ENCODE measurements at places on chromosomes 1 and 21.

DNA sequence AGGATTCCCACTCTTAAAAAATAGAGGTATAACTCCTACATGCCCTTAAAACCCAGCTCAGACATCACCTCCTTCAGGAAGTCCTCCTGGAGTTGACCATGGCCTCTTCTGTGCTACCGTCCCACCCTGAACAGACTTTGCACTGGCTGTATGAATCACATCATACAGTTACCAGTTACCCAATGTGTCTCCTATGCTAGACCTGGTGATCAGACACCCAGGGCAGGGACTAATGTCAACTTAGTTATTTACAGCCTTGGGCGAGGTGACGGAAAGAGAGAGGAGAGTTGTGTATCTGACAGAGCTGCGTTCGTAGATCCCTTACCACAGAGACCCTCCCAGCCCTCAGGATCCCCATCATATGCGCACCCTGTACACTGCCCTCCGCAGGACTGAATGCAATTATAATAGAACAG lies 72.7 kb downstream of the SLC66A1 start:
- no peak for DNase-seq

- DNase-seq, result no peak
Observed at GRCh38 chr1:193543259-193543658, 356.8 kb upstream of the B3GALT2 start.

GRCh38 chr1:91803123-91803522 lies 82.8 kb downstream of the TGFBR3 start:
- no peak for DNase-seq

DNA sequence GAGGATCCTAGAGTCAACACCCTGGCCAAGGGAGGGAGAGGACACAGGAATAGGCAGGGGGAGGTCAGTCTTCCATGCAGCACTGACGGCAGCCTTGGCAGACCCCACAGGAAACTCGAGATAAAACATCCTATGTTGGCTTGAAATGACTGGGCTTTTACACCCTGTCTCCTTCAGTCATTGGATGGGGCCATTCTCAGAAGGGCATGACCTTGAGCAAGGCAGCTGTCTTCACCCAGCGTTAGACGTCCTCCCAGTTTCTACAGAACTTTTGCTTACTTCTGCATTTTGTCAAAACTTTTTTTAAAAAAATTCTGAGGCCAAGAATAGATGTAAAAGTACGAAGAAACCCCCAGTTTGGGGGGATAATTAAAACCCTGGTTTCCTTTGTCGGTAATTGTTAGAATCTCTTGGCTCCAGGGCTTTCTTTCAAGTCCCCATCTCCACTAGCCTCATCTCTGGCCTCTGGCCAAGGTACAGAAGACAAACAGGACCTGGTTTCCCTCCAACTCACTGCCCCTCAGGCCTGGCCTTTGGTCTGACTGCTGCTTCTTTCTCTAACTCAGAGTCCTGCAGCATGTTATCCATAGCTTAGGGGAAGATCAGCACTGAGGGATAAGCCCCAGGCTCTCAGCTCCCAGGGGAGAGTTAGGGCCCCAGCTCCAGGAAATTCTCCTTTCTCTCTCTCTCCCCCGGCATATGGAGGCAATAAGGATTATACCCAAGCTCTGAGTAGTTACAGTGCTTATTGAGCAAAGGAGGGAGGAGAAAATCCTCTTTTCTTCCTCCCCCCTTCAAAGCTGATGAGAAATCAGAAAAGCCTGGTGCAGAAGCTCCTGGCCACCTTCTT lies 51.6 kb upstream of the KCND3 start:
- DNase-seq, result no peak

- no peak for DNase-seq
Observed at GRCh38 chr1:23867542-23867894, 572 bp downstream of the FUCA1 start.
